ENCODE measurements at places on chromosomes 2 and 18. TPM values are rescaled to one million over a fixed set of nuclear protein-coding genes. Genes with fewer than 3 reads are reported as not detected.
A peak's percentile ranks its signal among the peaks of the same experiment; 100 is the strongest.

The TRPM8 gene
- polyA plus RNA-seq = 0.11 TPM

GRCh38 chr18:77110400-77110799 is 22.2 kb downstream of the MBP start:
- no peak for DNase-seq

- peak; percentile 44 for DNase-seq
These were observed 1.2 kb downstream of the GATA6 start for GRCh38 chr18:22170421-22171257.

DNA sequence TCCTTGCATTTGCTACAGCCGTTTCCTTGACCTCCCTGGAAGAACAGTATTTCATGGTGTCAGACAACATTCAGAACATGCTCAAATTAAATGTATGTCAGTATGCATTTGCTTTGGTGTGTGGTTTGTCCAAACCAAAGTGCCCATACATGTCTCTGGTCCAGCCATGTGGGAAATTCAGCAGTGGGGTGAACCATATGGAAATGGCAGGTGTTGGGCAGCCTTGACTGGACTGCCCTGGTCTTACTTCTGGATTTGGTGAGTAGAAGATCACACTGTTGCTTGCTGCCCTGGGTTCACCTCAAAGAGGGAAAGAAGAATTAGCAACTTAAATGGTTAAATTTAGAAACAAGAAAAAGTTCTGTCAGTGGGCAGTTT is 84.5 kb downstream of the MSH2 start:
- no peak for DNase-seq

The ADAM17 gene
- polyA plus RNA-seq = 27.3 TPM

GRCh38 chr2:7363906-7364305 is 446.7 kb downstream of the RNF144A start:
- no peak for DNase-seq

GRCh38 chr2:15092691-15093090 is 460.2 kb downstream of the LRATD1 start:
- DNase-seq = no peak

The PMAIP1 gene
- 39.3 TPM for polyA plus RNA-seq

DNA sequence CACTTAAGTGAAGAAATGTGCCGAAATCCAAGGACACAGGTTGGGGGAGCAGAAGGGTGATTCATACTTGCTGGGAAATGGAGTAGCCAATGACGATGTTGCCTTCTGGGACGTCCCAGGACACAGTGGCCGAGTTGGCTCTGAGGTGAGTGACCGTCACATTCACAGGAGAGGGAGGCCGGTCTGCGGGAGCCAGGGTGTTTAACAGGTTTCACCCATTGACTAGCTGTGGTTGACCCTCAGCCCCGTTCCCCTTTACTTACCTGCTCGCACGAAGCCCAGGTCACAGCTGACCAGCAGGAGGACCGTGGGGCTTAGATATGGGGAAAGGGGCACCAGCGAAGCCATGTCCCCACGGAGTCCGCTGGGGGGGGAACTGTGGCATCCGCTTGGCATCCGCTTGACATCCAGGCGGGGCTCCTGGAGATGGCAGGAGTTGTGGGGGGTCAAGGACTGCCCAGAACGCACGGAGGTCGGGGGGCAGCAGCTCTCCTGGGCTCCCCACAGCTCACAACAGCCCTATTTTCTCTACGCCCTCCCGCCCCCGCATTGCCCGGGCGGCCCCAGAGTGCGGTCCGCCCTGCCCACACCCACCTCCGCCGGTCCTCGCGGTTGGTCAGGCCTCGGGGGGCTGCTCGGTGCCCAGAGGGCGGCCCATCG is 586 bp downstream of the FNDC4 start:
- peak; percentile 11 for DNase-seq

GRCh38 chr2:225464346-225465025 is 65.0 kb downstream of the NYAP2 start:
- no peak for DNase-seq

- DNase-seq = no peak
These were observed 24.2 kb downstream of the PELI1 start for GRCh38 chr2:64120008-64120407.

The KCNE4 gene
- not detected for polyA plus RNA-seq

DNA sequence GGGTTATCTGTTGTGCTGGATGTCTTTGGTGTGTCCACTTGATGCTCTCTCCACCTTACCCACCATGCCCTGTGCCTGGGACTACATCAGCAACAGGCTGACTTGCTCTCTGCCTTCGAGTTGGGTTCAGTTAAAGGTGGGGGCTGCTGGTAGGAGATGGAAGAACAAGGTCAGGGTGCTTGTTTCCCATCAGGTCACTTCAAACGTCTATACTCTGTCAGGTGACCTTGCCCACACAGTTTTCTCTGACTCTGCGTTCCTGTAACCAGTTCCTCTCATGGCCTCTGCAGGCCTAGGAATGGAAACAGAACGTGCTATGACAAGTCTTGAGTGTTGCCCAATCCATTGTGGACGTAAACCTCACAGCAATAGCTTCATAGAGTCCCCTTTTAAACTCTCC is 38.4 kb upstream of the PAPOLG start:
- DNase-seq = no peak

GRCh38 chr18:79487801-79488201 is 92.1 kb downstream of the NFATC1 start:
- no peak for DNase-seq

DNA sequence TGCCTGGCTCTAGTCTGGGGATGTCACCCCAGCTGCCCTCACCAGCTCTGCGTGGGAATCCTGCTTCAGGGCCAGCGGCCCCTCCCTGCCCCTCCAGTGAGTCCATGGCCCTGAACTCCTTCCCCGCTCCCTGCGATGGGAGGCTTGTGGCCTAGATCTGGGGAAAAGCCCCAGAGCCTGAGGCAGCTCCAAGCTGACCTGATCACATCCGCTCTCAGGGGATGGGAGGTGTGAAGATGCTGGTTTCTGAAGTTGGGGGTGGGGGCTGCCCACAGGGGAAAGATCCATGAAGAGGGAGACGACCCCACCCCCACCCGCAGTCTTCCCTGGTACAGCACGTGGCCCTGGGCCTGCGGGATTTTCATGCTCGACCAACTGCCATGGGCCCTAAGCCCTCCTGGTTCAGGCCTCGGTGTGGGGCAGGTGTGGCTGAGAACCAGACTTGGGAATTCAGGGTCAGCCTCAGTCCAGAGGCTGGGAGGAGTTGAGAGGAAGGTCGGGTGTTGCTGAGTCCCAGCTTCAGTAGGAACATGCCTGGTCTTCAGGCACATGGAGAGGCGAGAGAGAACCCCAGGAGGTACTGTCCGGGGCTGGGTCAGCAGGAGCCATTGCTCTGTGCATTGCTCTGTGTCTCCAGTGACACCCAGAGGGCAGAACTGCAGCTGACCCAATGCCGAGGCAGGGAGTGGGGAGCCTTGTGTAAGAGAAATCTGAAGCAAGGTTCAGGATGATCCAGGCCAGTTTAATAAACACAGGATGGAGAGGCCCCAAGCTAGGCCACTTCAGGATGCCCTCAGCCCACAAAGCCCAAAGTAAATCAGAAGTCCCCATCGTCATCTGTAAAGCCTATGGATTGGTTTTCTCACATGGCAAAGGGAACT is 115.1 kb downstream of the CAPN13 start:
- DNase-seq = no peak

The ABI2 gene
- polyA plus RNA-seq = 37.8 TPM

- DNase-seq = no peak
These were observed 3.0 kb downstream of the WDR75 start for GRCh38 chr2:189444322-189444721.

The TBR1 gene
- polyA plus RNA-seq = 0.38 TPM

The CBLN2 gene
- 0.63 TPM for polyA plus RNA-seq

The SLC25A12 gene
- polyA plus RNA-seq = 24.7 TPM

The C2orf92 gene
- 10.2 TPM for polyA plus RNA-seq

GRCh38 chr2:26840937-26841610 is 6.9 kb upstream of the DPYSL5 start:
- DNase-seq = no peak

DNA sequence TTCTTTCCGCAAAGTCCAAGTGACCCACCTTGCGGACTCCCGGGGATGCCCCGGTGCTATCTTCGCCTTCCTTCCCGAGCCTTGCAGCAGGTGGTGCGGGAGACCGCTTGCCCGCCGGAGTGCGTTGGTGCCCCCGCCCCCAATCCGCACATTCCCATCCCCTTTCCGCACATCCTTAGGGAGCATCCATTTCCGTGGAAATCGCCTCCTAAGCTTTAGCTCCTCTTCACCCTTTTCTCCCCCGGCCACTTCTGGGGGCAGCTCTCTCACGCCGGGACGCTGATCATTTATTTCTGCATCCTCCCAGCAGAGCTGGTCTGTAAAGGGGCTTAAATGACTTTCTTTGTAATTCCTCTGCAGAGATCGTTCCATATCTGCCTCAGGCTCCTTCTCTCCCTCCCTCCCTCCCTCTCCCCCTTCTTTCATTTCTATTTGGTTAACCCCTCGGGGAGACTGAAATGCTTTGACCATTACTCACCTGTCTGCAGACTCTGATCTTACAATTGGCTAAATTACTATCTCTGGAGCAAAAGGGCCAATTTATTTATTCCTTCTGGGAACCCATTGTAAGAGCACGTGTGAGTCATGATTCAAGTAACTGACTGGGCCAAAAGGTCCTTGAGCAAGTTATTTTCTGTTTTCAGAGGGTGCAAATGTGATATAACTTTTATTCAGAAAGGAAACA is 1.3 kb upstream of the LYPD1 start:
- no peak for DNase-seq

The ONECUT2 gene
- 0.11 TPM for polyA plus RNA-seq

The NT5DC4 gene
- polyA plus RNA-seq = not detected

DNA sequence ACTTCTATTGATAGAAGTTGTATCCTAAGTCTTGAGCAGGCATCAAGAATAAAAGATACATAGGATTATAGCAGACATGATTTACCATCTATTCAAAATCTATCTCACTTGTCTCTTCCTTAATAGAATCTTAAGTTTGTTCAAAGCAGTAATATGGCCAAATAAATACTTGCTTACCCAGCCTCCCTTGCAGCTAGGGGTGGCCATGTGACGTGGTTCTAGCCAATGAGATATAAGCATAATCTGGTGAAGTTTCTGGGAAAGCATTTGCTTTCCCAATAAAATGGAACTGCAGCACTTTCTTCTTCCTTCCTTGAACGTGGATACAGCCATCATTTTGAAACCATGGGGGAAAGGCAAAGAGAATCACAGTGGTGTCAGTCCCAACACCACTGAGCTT is 33.7 kb upstream of the SLC1A4 start:
- DNase-seq = no peak

The CACNB4 gene
- polyA plus RNA-seq = 4.3 TPM

DNA sequence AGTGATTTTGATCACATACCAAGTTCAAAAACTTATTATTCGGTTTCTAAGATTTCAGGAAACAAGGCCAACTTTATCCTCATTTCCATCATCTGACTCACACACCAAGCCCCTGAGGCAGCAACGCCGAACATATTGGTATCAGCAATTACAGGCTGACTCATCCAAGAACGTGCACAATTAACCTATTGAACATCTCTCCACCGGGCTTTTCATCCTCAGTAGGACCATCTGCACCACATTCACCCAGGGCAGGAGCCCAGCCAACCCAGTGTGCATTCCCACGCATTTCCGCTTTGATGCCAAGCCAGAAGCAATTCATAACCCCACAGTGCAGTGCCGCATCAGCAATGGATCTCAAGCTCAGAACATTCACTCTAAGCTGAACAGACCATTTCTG is 52.9 kb downstream of the SCG2 start:
- DNase-seq = no peak

GRCh38 chr2:168035458-168035857 is 211.9 kb downstream of the STK39 start:
- no peak for DNase-seq

GRCh38 chr2:130353291-130354138 is 2.3 kb upstream of the PTPN18 start:
- no peak for DNase-seq

GRCh38 chr2:184879671-184880070 is 281.3 kb downstream of the ZNF804A start:
- no peak for DNase-seq

GRCh38 chr18:41226186-41226585 is 728.8 kb upstream of the PIK3C3 start:
- DNase-seq = peak; percentile 56

The NYAP2 gene
- 0.07 TPM for polyA plus RNA-seq

- DNase-seq = peak; percentile 67
These were observed 194.2 kb upstream of the PKDCC start for GRCh38 chr2:41853427-41854191.
